ENCODE measurements at places on chromosomes 2 and 18.

DNA sequence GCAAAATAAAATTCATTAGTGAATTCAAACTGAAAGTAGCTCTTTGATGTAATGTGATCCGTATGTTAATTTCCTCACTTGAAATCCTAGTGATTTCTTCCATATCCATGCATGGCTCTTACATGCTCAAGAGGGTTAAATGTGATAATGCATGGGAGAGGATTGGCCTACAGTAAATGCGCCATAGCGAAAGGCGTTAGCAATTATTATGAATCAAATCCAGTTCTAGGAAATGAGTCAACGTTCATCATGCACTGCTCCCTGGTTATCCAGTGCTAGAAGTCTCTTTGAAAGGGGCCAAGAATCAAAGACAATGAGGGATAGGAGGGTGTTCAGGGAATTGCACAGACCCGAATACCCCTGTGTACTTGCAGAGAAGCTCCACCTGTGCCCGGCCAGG, 101.4 kb upstream of the RASGRP3 start:
- no peak for DNase-seq

DNA sequence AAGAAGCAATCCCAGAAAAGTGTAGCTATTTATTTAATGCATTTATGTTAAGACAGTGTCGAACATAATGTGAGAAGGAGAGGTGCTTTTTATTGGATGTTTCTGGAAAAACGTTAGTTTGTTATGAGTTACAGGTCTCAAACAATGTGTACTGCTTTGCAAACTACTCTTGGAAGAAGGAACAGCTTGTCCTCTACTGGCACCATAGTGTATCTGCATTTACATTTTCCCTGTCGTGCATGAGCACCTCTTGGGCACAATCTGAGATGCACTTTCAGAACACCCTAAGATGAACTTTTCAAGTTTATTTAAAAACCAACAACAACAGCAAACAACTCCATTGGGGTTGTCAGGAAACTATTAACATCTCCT, 22.8 kb downstream of the CCNYL1 start:
- no peak for DNase-seq

DNA sequence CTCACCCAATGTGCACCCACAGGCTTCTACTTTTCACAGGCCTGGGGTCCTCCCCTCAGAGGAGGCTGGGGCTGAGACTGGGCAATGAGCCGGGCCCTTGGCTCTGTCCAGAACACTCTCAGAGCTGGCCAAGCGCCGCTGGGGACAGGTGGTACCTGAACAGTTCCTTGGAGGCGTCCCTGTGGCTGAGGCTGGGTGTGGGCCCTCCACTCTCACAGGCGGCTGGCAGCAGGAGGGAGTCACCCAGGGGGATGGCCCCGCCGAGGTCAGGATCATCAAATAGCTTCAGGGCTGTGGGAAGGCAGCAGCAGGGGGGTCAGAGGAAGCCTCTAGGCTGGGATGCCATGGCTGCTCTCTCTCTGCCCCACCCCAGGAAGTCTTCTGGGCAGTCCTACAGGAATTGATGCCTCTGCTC, 27.1 kb downstream of the HS1BP3 start:
- no peak for DNase-seq

DNA sequence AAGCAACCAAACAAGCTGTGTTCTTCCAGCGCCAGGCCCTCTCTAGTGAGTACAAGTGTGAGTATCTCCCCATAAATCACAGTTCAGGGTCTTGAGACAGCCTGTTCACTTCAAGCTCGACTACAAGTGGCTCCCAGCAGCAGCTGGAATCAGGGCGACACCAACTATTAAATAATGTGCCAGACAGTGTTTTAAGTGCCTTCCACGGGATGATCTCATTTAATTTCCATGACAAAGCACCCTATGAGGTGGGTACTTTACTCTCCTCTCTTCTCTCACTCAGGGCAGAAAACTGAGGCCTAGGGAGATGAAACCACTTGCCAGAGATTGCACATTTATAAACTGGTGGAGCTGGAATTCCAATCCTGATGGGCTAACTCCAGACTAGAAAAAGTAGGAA, 2.6 kb upstream of the FAM136A start:
- DNase-seq: no peak

DNA sequence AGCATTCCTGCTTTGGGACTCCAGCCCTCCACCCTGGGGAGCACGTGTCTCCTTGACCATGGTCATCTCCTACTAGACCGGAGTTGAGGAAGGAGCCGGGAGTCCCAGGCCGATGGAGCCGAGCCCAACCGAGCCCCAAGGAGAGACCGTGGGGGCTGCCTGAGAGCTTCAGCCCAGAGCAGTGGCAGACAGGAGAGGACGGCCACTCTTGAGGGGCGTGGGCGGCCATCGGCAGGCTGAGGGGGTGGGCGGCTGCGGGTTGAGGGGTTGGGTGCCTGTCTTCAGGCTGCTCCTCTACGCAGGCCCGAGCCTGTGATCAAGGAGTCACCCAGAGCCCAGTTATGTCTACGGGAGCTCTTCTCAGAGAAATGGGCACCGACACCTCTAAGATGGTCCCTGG, 158.7 kb downstream of the PXDN start:
- no peak for DNase-seq

DNA sequence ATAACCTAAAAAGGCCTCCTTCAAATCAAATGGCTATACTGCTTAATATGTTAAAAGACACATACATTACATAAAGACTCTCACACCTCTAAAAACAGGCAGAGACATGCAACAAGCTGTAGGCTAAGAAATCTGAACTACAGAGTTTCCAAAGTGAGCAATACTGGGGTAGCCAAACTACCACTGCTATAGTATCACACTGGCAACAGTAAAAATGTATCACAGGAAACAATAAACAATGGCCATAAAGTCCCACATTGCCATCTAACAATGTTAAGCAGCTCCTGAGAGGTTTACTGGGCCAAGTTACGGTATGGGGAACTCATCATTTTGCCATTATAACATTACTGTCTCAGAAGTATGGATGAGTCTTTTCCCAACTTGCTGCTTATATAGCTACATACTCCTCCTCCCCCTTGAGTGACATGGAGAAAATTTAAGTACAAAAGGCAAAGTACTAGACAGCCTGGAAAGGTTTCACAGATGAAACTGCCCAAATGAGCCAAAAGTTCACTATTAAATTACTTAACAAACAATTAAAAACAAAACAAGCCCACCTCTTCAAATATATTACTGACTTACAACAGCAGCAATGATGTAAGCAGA, 50.3 kb downstream of the SS18 start:
- no peak for DNase-seq
